ENCODE measurements at places on chromosomes 6 and 20. TPM values are rescaled to one million over a fixed set of nuclear protein-coding genes. Genes with fewer than 3 reads are reported as not detected.

GRCh38 chr6:56852260-56853010, 102.5 kb upstream of the BEND6 start:
- DNase-seq, result no peak

DNA sequence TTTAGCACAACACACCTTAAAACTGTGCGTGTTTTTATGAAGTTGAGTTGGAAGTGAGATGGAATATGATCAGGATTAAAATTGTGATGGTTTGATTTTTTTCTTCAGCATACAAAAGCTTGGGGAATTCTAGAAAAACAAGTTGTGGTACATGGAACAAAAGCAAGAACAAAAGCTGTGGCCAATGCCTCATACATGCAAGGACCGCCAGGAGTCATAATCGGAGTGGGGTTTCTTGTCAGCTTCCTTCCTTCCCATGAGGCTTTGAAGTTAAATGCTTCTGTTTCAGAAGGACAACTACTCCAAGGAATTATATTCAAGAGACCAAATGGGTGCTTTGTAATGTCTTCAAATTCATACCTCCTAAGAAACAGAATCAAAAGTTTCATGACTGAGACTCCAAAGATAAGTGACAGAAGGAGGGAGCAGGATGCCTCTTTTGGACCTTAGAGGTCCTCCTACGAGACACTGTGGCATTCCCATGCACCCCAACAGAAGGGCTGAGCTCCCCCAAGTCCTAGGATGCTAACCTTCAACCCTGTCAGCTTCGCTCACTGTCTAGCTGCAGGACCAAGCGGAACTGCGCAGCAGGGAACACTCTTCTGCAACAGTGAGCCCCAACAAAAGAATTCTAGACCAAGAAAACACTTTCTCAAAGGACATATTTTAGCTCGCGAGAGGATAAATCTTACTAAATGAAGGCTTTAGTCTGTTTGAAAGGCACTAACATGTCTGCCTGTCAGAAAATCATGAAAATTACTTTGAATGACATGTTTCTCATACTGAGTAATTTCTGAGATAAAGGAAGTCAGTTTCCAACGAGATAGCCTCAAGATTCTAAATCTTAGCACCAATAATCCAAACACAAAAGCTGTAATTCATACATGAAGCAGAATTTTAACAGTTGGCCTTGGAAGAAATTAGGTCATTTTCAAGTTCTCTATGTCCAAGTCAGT, 108.5 kb upstream of the NHSL1 start:
- DNase-seq, result no peak

DNA sequence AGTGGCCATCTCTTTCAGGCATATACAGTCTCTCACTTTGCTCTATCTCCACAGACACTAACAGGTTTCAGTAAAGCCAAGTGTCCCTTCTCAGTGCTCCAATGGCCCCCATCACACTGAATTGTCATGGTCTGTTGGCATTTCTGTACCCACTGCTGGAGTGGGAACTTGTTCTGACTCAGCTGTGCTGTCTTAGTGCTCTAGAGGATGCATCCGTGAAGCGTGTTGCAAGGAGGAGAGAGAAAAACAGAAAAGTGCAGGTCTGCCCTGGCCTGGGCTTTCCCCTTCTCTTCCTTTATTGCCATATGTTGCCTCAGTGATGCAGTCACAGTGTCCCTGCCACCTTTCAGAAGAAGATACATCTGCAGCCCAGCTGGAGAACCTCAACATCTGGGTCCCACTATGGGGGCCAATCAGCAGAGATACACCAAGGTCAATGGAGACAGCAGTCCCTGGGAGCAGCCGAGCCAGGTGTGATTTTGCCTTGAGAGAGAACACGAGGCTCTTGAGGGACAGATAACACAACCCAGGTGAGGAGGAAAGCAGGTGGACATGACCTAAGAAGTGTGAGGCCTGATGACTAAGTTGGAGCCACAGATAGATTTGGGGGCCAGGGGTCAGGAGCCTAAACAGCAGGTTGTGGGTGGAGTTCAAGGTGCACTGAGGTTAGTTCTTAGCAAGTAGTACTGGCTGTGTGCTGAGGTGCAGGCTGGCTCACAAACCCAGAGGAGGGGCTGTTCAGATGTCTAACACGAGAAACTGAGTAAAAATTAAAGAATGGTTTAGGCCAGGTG, 5.6 kb upstream of the PLCG1 start:
- no peak for DNase-seq

DNA sequence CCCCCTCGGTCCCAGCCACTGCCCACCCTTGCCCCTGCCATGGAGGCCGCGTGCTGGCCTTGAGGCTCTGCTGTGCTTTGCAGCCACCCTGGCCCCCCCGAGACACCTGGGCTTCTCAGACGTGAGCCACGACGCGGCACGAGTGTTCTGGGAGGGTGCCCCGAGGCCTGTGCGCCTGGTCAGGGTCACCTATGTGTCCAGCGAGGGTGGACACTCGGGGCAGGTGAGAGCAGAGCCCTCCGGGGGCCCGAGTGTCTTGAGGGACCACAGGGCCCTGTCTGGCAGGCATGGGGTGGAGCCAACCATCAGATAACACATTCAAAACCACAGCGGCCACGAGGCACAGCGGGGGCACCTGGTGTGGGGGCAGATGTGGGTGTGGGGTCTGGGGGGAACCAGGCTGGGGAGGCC, 18.9 kb downstream of the COL20A1 start:
- no peak for DNase-seq

The PFDN6 gene
- total RNA-seq, result 69.2 TPM

The SLA2 gene
- 0.05 TPM for total RNA-seq

DNA sequence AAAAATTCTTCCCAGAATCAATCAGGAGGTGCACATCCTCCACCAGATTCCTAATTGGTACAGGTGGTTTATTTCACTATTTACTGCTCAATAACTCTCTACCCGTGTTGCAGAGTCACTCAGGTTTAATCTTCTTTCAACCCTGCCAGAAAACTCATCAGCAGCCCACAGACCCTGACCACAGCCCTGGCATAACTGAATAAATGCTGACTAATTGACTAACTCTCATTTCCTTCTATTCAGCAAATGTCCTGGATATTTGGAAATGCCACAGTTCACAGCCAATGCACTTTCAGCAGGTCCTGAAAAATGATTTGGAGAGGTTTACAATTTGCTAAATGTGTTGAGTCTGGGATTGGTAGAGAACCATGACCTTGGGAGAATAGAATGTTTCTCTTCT, 62.3 kb downstream of the TRMT6 start:
- no peak for DNase-seq

DNA sequence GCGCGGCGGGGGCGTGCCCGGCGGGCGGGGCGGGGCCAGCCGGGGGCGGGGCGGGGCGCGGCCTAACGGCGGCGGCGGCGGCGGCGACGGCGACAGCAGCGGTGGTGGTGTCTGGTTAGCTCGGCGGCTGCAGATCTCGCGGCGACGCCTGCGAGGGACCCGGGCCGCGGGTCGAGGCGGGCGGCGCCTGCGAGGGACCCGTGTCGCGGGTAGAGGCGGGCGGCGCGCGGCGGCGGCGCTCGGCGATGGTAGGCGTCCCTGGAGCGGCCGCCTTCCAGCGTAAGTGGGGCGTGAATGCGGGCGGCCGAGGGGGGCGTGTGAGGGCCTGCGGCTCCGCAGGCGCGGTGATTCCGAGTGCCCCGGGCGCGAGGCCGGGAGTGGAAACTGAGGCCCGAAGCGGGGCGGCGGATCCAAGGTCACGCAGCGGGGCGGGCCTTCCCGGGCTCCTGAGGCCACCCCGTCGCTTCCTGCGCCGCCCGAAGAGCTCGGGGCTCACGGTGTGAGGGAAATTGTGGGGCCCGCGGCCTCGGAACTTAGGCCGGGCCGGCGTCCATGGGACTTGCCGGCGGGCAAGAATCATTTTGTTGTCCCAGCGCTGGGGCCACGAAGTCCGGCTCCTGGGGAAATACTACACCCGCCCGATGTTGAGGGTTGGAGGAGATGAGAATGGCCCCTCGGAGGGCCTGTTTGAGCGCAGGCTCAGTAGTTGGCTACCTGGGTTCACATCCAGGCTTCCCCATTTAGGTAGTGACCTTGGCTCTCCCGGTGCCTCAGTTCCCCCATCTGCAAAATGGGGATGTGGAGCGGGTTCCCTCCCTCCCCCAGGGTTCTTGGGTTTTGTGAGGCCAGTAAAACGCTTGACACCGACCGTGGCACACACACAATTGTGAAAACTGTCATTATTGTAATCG, at the start of gene CBFA2T2:
CBFA2T2 (plus strand) TSS at position 74 of the 911 bp plus-strand sequence; CDS start at position 246, 172 bp downstream.
- DNase-seq, result no peak

DNA sequence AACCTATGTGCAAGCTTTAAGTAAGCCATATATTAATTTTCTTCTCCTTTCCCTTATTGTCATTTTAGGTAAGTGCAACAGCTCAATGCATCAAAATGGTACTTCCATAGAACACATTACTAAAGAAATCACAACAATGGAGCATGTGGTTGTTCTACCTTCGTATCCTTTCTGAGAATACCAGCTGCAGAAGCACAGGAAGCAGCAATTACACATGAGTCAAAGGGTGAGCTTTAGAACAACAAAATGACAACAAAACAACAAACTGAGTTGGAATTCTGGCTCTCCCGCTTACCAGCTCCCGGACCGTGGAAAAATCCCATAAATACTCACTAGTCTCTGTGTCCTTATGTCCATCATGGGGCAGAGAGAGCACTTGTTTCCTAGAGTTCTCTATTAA, 108.9 kb downstream of the BCAS1 start:
- no peak for DNase-seq

The EIF2S2 gene
- 257 TPM for total RNA-seq

GRCh38 chr20:6525447-6526303, 241.8 kb upstream of the BMP2 start:
- DNase-seq, result no peak

DNA sequence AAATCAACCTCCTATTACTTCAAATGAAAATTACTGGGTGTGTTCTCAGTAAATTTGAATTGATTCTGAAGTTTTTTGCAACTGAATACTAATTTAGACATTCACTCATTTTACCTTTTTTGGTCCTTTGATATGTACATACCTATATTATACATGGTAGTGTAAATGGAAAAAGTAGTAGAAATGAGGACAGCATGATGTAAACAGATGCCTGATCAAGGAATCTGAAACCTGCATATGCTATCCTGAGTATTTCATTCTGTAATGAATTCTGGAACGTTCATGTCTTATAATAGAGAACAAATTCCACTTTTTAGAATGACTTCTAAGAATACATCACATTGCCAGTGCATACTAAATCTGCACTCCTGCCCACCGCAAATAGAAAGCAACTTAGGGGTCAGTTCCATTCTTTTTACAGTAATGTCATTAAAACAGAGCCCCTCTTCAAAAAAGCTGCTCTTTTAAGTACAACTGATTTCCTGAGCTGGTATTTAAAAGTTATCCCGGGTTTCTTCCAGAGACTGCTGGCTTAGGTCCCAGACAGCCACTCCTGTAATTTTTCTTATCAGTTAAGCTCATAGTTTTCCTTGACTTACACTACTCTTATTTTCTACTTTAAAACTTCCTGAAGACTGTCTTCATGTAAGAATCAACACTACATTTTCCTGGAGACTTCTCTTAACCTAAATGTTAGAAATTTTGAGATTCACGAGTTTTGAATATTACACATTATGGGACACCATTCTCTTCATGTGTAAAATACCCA, 48.4 kb downstream of the MAP3K7 start:
- DNase-seq, result no peak
